Activated CD8-positive, alpha-beta T cell treated with anti-CD3 and anti-CD28 coated beads, Interleukin-2, amount 10 ng/mL, durations not matched to agents 7 days and 5 days (primary cell): ENCODE measurements at places on chromosomes 3 and 15.
A peak's percentile ranks its signal among the peaks of the same experiment; 100 is the strongest.

GRCh38 chr3:139291276-139292051, 52.4 kb upstream of the MRPS22 start:
- no peak for DNase-seq

DNA sequence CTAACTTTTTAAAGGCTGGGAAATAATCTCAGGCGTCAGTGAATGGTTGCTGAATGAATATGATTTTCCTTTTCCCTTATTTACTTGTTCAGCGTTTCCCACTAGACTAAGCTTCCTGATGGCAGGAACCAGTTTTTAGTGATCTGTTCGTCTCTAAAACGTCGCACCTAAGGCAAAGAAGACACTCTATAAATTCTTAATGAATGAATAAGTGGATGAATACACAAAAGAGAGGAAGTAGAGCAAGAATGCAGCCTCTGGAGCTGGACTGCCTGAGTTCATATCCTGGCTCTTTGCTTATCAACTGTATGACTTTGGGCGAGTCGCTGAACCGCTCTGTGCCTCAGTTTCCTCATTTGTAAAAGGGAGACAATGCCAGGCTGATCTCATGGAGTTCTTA, 38.7 kb downstream of the WNT7A start:
- no peak for DNase-seq

DNA sequence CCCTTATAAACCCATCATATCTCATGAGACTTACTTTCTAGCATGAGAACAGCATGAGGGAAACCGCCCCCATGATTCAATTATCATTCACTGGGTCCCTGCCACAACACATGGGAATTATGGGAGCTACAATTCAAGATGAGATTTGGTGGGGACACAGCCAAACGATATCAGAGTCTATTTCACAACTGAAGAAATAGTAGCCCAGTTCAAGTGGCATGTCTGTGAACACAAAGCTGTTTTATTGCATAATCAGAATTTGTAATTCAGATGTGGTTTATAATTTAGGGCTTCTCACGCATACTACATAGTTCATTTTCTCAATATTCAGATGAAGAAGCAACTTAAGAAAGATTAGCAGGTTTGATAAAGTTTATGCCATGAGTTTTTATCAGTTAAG, 1188.0 kb upstream of the ALCAM start:
- DNase-seq, result no peak

- DNase-seq, result no peak
Measured at GRCh38 chr3:84885199-84885882, 73.4 kb upstream of the CADM2 start.

DNA sequence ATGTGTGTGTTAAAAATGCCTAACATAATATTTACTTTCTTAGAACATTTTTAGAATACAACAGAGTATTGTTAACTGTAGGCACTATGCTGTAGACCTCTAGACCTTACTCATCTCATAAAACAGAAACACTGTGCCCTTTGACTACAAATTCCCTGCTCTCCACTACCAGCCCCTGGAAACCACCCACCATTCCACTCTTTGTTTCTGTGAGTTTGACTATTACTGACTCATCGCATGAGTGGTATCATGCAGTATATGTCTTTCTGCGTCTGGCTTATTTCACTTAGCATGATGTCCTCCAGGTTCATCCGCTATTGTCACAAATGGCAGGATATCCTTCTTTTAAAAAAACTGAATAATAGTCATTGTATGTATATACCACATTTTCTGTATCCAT, 216.7 kb upstream of the CFAP20DC start:
- no peak for DNase-seq

GRCh38 chr3:126459763-126460127, 15.9 kb downstream of the ZXDC start:
- no peak for DNase-seq

DNA sequence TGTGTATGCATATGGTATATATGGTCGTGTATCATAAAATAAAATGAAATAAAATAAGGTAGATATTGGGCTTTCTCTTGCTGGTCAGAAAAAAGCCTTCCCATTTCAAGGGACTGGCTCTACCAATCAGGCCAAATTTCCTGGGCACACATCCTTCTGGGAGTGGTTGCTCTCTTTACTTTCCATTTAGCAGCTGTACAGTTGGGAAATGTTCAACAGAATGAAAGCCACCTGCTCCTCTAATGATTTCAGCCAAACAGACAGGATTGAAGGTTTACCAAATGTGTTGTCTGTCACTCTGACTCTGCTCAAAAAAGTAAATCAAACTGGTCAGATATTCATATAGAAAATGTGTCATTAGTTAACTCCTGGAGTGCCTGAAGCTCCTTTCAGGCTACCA, 380.4 kb downstream of the ROBO2 start:
- no peak for DNase-seq

GRCh38 chr3:149266736-149267135, 45.1 kb upstream of the CP start:
- DNase-seq, result no peak

- no peak for DNase-seq
Measured at GRCh38 chr3:46759239-46760167, 41.8 kb upstream of the PRSS50 start.

GRCh38 chr15:31241888-31242522, 84.6 kb upstream of the KLF13 start:
- peak; percentile 49 for DNase-seq

DNA sequence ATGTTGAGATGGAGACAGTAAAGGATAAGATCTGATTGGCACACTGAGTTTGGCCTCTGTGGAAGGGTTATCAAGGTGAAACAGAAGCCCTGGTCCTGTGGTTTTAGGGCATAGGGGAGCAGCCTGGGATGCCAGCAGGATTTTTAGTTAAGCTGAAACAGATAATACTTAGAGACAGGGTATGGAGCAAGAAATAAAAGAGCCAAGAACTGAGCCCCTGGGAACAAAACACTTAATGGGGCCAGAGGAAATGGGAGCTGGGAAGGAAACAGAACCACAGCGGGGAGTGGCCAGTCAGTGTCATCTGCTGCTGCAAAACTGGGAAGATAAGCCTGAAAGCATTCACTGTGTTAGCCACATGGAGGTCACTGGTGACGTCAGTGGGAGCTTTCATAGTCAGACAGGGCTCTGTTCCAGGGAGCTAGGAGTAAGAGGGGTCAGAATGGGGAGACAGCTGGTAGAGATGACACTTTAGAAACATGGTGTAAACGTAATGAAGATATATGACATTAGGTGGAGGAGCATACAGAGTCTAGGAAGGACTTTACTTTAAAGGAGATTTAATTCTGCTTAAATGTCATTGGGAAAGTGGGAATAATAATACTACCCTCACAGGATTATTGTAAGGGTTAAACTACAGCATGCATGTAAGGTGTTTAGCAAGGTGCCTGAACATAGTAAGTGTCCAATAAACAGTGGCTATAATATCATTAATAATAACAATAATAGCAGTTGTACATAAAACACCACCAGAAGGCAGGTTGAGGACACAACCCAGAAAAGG, 172.7 kb upstream of the CTNNB1 start:
- DNase-seq, result no peak

DNA sequence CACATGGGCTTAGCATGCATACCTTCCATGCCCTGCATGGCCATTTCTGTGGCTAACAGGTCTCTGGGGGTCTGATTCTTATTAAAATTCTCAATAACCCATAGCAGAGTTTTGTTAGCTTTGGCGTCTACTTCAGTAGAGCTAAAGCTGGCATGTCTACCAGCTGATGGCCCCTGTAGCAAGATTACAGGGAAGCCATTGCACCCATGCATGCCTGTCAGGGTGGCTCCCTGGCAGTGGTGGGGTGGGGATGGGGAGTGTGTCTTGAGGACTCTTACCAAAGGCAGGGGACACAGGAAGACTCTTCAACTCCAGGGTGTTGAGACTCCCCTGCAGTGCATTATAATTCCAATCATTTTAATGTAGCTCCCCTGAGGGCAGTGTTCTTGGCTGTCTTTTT, 4.7 kb downstream of the KY start:
- no peak for DNase-seq

DNA sequence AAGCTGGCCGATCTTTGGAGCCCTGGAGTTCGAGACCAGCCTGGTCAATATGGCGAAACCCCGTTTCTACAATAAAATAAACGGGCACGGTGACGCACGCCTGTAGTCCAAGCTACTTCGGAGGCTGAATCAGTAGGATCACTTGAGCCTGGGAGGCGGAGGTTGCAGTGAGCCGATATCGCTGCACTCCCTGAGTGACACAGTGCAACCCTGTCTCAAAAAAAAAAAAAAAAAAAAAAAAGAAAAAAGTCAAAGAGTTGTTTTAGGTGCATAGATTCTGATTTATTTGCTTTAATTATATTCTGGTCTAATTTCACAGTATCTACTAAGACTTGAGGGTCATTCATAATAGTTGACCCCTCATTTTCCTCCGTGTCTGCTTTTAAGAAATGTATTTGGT, 1.7 kb downstream of the ARL13B start:
- DNase-seq, result no peak

DNA sequence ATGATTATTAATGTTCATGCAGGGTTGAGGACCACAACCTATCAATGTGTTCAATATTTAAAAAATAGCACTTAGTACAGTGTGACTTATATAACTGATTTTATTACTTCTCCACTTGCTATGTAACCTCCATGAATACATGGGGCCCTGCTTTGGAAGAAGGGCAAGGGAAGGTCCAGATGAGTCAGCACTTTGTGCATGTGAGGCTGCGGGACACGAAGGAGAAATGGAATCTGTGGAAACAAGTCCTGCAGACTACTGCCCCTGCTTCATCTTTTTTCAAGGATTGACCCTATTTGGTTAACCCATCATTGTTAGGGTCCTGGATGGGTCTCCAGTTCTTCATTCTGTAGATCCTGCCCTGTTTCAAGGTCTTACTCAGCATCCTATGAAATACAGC, 1.6 kb downstream of the NXPE3 start:
- DNase-seq, result no peak

DNA sequence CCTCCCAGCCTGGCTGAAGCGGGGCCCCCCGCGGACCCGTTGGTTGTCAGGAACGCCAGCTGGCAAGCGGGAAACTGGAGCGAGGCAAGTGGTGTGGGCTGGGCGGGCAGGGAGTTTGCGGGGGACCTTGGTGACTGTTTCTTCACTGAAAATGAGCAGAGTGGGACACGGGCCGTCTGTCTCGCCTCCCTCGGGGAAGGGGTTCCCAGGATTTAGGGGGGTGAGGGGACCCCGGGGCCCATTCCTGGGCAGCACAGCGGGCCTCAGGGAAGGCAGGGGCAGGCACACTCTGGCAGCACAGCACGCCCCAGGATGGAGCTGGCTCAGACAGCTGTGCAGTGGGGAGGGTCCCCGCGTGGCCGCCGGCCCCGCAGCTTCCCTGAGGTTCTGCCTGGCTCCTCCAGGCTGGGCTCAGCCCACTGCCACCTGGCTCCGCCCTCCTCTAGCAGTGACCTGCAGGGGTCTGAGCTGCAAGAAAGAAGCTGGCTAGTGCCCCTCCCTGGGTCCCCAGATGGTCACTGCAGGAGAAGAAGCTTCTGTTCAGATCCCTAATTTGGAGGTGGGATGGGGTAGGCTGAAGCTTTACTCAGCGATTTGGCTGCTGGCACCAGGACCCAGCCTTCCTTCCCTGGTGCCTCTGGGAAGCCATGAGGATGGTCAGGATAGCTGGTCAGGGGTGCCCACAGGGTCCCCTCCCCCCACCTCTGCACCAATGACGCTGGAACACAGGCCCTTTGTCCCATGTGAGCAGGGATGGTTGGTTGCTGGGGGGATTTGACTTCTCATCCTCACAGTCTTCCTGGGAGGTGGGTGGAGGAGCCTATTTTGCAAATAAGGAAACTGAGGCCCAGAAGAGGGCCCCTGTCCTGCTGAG, 90.4 kb downstream of the TBC1D2B start:
- no peak for DNase-seq

DNA sequence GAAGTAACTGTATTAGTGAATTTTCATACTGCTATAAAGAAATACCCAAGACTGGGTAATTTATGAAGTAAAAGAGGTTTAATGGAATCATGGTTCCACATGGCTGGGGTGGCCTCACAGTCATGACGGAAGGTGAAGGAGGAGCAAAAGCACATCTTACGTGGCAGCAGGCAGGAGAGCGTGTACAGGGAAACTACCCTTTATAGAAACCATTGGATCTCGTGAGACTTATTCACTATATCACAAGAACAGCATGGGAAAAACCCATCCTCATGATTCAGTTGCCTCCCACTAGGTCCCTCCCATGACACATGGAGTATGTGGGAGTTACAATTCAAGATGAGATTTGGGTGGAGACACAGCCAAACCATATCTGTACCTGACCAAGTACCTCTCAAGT, 812.3 kb upstream of the ALCAM start:
- DNase-seq, result no peak

- no peak for DNase-seq
Measured at GRCh38 chr3:107942951-107943749, 147.7 kb downstream of the CD47 start.

GRCh38 chr3:186921578-186921977, 8.7 kb upstream of the ST6GAL1 start:
- DNase-seq, result no peak

- DNase-seq, result no peak
Measured at GRCh38 chr3:164467007-164467406, 611.3 kb downstream of the SI start.

- DNase-seq, result no peak
Measured at GRCh38 chr3:21328711-21329390, 422.2 kb downstream of the ZNF385D start.

DNA sequence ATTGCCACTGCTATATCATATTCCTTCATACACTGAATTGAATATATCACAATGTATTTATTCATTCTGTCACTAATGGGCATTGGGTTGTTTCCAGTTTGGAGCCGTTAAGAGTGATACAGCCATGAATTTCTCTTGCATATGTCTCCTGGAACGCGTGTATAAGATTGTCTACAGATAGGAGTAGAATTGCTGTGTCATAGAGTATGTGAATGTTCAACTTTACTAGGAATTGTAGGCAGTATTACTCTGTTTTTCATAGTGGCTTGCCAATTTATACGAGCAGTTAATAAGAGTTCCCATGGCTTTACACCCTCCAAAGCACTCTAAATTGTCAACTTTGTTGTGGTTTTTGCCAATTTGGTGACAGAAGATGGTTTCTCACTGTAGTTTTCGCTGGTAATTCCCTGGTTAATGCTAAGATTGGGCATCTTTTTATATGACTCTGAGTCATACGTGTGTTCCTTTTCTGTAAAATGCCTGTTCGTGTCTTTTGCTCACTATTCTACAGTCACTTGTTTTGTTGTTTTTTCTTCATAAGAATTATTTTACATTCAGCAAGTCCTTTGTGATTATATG, 136.1 kb upstream of the LIPC start:
- DNase-seq, result no peak

DNA sequence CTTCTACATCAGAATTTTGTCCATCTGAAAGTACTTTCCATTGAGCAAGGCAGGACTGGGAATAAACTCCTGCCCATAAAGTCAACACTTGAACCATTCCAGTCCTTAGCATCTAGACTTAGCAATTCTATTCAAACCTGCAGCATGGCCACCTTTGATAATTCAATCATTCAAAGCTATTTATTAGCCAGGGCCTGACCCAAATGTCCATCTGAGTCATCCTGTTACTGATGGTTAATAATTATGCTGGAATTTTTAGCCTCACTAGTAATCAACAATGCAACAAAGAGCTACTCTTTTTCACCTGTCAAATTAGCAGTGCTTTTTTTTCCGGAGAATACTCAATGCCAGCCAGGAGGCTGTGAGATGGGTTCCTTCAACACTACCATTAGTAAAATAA, 72.7 kb upstream of the SNRK start:
- DNase-seq, result no peak
